Activated CD8-positive, alpha-beta memory T cell treated with anti-CD3 and anti-CD28 coated beads for 4 hours (primary cell): ENCODE measurements at places on chromosomes 5 and 9.

GRCh38 chr5:125597338-125597737 is 825.9 kb upstream of the GRAMD2B start:
- no peak for DNase-seq

GRCh38 chr5:87900419-87900818 is 368.2 kb downstream of the TMEM161B start:
- DNase-seq, result no peak

GRCh38 chr9:136623842-136624183 is 38.9 kb upstream of the EGFL7 start:
- no peak for DNase-seq

GRCh38 chr5:15850939-15851341 is 328.7 kb downstream of the MARCHF11 start:
- no peak for DNase-seq

GRCh38 chr5:72503888-72504491 is 3.2 kb downstream of the ZNF366 start:
- no peak for DNase-seq
